ENCODE measurements at places on chromosomes 16 and 17. TPM values are rescaled to one million over a fixed set of nuclear protein-coding genes. Genes with fewer than 3 reads are reported as not detected.

GUCY2D gene
- total RNA-seq = 2.6 TPM

DNA sequence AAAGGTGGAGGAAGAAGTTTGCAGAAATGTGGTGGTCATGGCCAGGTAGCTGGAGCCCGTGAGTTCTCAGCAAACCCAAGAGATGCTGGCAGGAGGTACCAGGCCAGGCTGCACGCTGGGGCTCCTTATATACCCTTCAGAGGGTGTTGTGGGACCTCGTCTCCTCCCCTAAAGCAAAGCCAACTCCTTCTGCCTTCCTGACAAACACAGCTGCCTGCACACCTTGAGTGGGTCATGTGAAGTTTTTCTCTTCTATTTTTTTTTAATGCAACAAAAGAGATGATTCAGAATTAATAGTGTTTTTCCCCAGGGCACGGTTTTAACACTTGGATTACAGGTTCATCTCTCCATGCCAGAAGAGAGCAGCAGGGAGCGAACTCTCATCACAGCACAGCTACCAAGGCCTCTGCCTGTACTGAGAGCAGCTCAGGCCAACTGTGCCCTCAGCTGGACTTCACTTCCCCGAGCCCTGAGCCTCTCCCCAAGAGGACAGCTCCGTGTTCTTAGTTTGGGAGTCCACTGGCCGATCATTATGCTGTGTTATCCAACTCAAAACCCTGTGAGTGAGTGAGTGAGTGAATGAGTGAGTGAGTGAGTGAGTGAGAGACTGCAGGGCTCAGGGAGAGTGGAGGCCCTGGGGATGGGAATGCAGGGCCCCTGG, at the start of gene KRT15:
Gene KRT15, minus strand, starts transcription at position 102 of the 661 bp plus-strand sequence. Its CDS starts 63 bp downstream, at position 39.
- no peak for DNase-seq

PDILT gene
- not detected for total RNA-seq

- no peak for DNase-seq
Observed at GRCh38 chr17:71922439-71922838, 198.4 kb upstream of the SOX9 start.

SLC5A11 gene
- not detected for total RNA-seq

ITGAD gene
- total RNA-seq = 0.20 TPM

- no peak for DNase-seq
Observed at GRCh38 chr17:72598695-72599094, 477.9 kb downstream of the SOX9 start.

DNA sequence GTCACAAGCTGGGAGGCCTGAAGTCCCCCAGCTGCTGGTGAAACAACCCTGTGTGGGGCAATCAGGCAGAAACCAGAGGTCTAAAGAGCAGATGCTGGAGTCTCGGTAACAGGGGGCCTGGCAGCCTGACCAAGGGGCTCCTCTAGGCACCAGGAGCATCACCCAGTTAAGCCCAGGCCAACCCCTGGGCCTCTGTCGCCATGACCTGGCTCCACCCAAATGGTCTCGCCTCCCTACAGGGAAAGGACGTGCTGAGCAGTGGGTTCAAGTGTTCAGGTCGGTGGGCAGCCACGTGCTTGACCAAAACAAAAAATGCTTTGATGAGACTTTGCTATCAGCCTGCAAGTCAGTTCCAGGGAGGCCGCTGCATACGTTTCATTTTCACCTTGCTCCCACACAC, 240.3 kb downstream of the ZNF423 start:
- DNase-seq = no peak

DNA sequence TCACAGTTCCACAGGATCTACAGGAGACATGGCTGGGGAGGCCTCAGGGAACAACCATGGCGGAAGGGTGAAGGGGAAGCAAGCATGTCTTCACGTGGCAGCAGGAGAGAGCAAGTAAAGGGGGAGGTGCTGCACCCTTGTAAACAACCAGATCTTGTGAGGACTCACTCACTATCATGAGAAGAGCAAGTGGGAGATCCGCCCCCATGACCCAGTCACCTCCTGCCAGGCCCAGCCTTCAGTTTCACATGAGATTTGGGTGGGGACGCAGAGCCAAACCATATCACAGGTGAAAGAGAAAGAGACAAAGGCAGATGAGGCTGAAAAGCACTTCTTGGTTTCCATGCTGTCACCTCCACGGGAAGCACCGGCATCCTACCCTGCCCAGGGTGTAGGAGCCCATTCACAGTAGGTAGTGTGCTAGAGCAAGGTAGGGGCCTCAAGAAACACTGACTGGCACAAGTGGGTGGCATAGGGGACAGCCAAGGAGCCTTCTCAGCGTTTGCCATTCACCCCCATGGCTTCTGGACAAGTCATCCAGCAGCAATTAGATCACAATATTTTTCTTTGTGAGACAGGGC, 6.6 kb downstream of the NARF start:
- no peak for DNase-seq
